ENCODE measurements at places on chromosomes 7 and 10.
A peak's percentile ranks its signal among the peaks of the same experiment; 100 is the strongest.

GRCh38 chr7:158329686-158330085 is 257.9 kb downstream of the PTPRN2 start:
- DNase-seq: no peak

DNA sequence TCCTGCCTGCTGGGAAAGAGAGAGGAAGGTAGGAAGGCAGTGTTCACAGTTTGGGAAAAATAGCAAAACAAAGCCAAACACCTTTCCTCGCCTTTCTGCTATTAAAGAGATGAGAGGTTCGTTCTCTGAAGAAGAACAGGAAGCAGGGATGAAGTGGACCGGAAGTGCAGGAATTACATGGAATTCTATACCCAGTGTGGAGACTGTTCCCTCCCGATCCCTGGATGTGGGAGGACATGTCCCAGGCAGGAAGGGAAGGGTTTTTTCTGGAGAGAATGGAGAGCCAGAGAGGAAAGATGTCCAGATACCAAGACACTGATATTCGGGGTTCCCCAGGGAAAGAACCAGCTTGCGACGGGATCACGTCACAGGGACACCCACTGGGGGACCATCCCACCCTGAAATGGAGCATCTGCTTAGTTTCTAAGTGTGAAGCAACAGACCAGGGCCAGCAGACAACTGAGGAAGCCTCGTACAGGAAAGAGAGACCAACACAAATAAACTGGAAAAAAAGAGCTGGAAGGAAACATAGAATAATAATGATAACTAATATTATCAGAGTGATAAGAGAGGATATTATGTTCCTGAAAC is 187.6 kb downstream of the PRPF18 start:
- no peak for DNase-seq

DNA sequence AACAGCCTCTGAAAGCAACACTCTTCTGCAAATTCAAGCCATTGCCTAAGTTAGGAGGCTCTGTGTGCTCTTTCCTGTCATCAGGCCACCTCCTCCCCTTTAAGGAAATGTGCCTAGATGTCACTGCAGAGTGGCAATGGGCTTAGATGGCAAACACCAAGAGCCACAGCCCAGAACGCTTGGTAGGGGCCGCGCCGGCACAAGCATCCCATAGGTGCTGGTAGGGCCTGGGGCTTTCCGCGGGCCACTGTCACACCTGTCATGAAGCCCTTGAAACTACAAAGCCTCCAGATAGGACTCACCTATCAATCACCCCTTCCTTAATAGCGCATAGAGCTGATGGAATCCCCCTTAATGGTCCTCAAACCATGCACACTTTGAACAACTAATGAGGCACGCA is 299.9 kb downstream of the GRID1 start:
- no peak for DNase-seq

GRCh38 chr7:115260381-115260780 is 338.5 kb downstream of the MDFIC start:
- DNase-seq: no peak

GRCh38 chr7:139453673-139454321 is 29.7 kb downstream of the KLRG2 start:
- DNase-seq: no peak

- DNase-seq: no peak
These were observed 34.7 kb upstream of the KMT2E start for GRCh38 chr7:104979167-104979841.

GRCh38 chr10:12416344-12417050 is 67.2 kb downstream of the CAMK1D start:
- DNase-seq: no peak

- no peak for DNase-seq
These were observed 80.6 kb upstream of the KLF6 start for GRCh38 chr10:3865565-3865964.

- DNase-seq: no peak
These were observed 479 bp downstream of the CYP26A1 start for GRCh38 chr10:93074147-93074596.

DNA sequence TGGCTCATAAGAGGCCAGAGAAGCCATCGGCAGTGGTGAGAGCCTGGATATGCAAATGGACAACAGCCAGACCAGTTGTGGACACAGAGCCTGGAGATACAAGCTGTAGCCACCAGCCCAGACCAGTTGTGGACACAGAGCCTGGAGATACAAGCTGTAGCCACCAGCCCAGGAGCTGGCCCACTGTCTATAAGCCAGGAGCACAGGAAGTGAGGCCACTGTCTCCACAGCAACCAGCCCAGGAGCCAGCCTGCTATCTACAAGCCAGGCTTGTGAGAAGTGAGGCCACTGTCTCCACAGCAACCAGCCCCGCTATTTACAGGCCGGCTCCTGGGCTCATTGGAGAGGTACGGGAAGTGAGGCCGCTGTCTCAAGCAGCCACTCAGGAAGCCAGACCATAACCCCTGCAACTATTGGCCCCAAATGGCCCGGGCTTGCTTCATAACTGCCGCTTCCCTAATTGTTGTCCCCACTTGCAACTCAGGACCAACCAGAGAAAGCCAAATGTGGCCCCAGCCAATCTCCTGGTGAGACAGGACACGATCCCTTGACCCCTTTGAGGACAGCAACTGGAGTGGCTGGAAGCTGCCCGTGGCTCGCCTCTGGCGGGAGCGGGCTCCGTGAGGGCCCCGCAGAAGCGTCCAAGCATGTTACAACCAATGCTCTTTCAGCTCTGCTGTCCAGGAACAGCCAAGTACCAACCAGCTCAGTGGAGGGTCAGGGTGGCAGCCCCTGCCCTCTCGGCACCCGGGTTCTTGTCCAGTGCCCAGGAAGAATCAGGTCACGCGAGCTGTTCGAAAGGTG is 44.1 kb upstream of the CNPY1 start:
- DNase-seq: no peak

GRCh38 chr10:123156078-123156477 is 1.9 kb downstream of the BUB3 start:
- no peak for DNase-seq

GRCh38 chr7:108120933-108121332 is 9.2 kb downstream of the LAMB4 start:
- DNase-seq: no peak

DNA sequence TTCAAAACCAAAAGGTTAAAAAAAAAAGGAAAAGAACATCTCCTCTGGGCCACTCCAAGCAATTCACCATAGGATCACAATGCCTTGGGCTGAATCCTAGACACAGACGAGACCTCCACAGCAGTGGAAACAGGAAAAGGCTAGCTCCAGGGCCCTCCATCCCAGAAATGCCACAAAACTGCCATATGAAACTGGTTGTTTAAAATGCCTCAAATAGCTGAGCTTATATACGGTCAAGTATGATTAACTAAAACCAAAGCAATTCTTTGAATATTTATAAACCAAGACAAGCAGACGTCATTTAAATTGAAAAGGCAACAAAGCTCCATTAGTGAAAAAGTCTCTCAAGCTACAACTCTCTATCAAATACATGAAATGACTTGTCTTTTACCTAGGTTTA is 63.1 kb downstream of the DOCK4 start:
- no peak for DNase-seq

DNA sequence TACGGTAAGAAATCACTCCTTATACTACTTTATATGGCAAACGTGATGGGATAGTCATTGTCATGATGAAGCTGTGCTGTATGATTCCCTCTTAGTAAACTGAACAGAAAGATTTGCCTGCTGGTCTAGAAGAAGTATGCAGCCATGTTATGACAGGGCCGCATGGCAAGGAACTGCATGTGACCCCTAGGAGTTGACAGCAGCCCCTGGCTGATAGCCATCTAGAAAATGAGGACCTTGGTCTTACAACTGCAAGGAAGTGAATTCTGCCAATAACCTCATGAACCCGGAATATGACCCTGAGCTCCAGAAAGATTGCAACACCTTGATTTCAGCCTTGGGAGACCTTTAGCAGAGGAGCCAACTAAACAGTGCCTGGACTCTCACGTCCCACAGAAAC is 193.3 kb downstream of the SEMA3E start:
- DNase-seq: no peak

- DNase-seq: no peak
These were observed 148.2 kb downstream of the RAPGEF5 start for GRCh38 chr7:22208799-22209198.

GRCh38 chr10:4216726-4217125 is 431.7 kb upstream of the KLF6 start:
- DNase-seq: no peak

DNA sequence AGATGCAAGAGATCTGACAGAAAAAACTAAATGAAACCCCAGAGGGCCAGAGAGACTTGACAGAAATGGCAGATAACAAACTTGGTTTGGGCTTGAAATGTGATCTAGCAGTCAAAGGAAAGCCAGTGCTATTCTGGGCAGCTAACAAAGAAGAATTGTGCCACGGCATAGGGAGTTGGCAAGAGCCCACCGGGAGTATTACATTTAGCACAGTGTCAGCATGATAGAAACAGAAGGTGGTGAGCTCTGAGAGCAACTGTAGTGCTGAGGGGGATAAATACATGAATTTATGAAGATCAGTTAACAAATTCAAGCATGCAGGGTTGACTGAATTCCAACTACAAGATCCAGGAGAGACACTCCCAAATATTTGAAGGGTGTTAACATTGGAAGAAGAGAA is 91.1 kb downstream of the AHCYL2 start:
- no peak for DNase-seq

- DNase-seq: no peak
These were observed 548.9 kb upstream of the STEAP1 start for GRCh38 chr7:89605362-89605761.

DNA sequence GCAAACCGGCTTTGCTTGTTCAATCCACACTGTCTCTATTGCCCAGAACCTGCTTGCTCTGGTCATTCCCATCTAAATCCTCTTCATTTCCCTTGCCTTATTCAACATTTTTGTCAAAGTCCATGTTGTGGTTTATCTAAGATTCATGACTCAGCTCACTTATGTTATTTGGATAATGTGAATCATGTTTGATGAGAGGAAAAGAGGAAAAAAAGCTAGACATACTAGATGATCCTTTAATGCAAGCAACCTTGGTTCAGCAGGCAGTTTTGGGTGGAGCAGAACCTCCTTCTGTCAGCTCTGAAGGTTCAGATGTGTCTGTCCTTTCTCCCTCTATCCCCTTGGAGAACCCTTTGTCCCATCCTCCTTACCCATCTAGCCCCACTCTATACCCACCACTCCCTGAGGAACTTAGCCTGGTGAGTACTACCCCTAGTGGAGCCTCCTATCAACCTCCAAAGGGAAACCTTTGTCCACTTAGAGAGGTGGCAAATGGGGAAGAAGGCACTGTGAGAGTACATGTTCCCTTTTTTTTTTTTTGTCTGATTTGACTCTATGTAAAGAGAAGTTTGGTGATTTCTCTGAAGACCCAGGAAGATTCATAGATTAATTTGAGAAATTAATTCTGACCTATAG is 2.1 kb upstream of the SAMD9L start:
- DNase-seq: no peak

DNA sequence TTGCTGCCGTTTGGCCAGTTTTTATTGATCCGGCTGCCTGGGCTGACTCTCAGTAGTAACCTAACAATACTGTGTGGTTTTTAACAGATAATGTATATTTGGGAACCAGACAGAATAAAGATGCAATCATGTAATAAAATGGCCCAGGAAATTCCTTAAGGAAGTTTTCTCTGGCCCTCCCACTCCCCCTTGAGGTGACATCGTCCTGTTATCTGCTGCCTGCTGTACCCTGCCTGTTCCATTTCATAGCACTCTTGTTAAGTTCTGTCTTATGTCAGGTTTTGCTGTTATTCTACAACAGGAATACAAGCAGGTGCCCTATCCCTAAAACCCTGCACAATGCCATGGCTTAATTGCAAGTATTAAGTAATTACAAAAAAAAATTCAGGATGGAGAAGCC is 12.5 kb downstream of the ITGB8 start:
- no peak for DNase-seq

DNA sequence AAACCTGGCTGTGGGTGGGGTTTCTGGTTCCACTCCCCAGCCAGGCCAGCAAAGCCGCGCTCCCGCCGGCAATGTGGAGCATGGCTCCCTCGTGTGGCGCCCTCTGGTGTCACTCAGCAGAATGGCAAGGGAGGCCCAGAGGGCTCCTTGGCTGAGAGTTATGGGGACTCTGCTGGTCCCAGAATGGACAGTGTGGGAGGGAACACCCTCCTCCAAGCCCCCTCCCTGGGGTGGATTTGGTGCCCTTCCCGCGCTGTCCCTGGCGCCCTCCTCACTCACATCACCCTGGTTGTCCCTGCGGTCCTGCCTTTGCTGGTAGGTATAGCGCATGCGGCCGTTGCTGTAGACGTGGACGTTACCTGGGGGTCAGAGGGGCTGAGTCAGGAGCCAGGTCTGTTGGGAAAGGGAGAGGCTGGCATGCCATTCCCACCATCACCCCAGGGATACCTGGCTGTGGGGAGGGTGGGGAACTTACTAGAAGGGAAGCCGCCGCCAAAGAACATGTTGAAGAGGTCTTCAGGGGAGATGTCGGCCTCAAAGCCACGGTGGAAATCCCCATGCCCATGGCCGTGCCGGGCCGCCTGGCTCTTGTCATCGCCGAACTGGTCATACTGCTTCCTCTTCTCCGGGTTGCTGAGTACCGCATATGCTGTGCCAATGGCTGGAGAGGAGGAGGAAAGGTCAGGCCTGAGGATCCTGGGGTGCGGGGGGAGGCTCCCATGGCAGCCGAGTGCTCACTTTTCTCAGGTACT is 14.0 kb downstream of the DNAJB12 start:
- peak; percentile 26 for DNase-seq

DNA sequence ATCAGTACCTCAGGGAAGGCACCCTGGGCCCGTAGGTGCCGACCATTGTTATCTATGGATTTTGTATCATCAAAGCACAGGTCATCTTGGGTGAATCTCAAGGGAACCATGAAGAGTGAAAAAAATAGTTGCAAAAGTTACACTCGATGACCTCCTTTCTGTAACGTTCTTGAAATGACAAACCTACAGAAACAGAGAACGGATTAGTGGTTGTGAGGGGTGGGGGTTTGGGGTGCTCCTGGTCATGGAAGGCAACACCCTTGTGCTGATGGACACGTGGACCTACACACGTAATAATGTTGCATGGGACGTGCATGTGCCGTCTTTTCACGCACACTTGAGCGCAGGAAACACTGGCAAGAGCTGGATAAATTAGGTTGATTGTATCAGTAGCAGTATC is 655.9 kb downstream of the SDK1 start:
- DNase-seq: no peak

DNA sequence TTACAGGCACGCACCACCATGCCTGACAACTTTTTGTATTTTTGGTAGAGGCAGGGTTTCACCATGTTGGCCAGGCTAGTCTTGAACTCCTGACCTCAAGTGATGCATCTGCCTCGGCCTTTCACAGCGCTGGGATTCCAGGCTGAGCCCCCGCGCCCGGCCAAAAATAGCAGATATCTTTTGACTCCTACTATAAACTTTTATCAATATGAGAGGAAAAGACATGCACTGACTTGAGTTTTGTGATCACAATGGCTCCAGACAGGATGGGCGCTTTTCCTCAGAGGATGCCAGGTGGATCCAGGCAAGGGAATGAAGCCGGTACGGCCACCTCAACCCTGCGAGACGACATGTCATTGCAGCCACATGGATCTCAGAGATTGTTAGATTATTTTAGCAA is 123.9 kb downstream of the DNAJB6 start:
- DNase-seq: no peak

- DNase-seq: no peak
These were observed 898 bp upstream of the SEM1 start for GRCh38 chr7:96710544-96710943.

- DNase-seq: no peak
These were observed 250.4 kb downstream of the ELMO1 start for GRCh38 chr7:37198041-37198905.

Measured in NCI-H1048 (cell line).